ENCODE measurements at places on chromosomes 3 and 15. TPM values are rescaled to one million over a fixed set of nuclear protein-coding genes. Genes with fewer than 3 reads are reported as not detected.

The ZBBX gene
- 0.90 TPM for total RNA-seq

The LRRIQ4 gene
- 0.15 TPM for total RNA-seq

The SLC22A14 gene
- 0.03 TPM for total RNA-seq

GRCh38 chr15:93527374-93528050, 438.5 kb upstream of the RGMA start:
- no peak for DNase-seq

- DNase-seq = no peak
These were observed 21.9 kb downstream of the PIK3CB start for GRCh38 chr3:138812806-138813205.

GRCh38 chr3:52403955-52404354, 40.9 kb downstream of the SEMA3G start:
- no peak for DNase-seq

DNA sequence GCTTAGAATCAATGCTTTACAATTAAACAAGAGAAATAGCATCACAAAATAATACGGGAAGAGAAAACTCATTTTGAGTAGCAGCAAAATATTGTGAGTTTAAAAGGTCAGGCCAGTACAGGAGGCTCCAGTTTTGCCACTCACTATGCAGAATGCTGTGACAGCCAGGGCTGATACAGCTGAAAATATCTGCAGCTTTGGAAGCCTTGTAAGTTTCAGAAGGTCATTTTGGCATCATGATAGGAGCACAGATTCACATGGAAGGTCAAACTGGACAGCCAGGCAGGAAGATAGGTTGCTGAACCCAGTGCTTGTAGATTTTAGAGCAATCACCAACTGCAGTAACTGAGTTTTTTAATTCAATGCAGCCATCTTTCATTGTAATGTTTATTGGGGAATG, 14.1 kb downstream of the MBNL1 start:
- no peak for DNase-seq
